A549 treated with RU486 at 1 μM for 4 hours (cell line): ENCODE measurements at places on chromosomes 12 and 14. TPM values are rescaled to one million over a fixed set of nuclear protein-coding genes. Genes with fewer than 3 reads are reported as not detected.

Gene ANKS1B
- total RNA-seq, result 0.13 to 0.73 TPM (median 0.46 TPM) in 5 replicates

Gene DIO3
- 0.12 TPM in 1 of 5 replicates, not detected in the others for total RNA-seq

Gene AKAP6
- 0.15 to 0.96 TPM (median 0.70 TPM) in 5 replicates for total RNA-seq

Gene TTC6
- 0.11 to 0.54 TPM (median 0.44 TPM) in 5 replicates for total RNA-seq

Gene CABP1
- total RNA-seq, result 0.15 to 0.23 TPM (median 0.21 TPM) in 3 of 5 replicates, not detected in the others

Gene NFE2
- total RNA-seq, result 0.07 to 0.32 TPM (median 0.13 TPM) in 3 of 5 replicates, not detected in the others

Gene KRR1
- total RNA-seq, result 59.5 to 98.4 TPM (median 63.3 TPM) in 5 replicates

Gene IAPP
- total RNA-seq, result not detected in 5 replicates

Gene SMCO3
- not detected in 5 replicates for total RNA-seq

Gene DNAI7
- 0.14 to 0.33 TPM (median 0.19 TPM) in 3 of 5 replicates, not detected in the others for total RNA-seq

Gene TMEM52B
- total RNA-seq, result 0.05 to 0.18 TPM (median 0.13 TPM) in 4 of 5 replicates, not detected in the other

Gene TPPP2
- total RNA-seq, result not detected in 5 replicates

Gene KRT75
- 0.11 to 0.35 TPM (median 0.24 TPM) in 5 replicates for total RNA-seq

Gene TRIM9
- 6.9 to 10.7 TPM (median 9.6 TPM) in 5 replicates for total RNA-seq

Gene TESPA1
- not detected in 5 replicates for total RNA-seq

Gene LRRC10
- total RNA-seq, result not detected in 5 replicates

Gene ABCC9
- total RNA-seq, result 0.02 TPM in 1 of 5 replicates, not detected in the others

Gene KLHL33
- total RNA-seq, result not detected in 5 replicates

Gene SLC17A8
- total RNA-seq, result 0.02 TPM in 1 of 5 replicates, not detected in the others

Gene CMA1
- not detected in 5 replicates for total RNA-seq

Gene BMP4
- total RNA-seq, result 1.5 to 3.3 TPM (median 2.1 TPM) in 5 replicates

Gene FOXA1
- 6.8 to 12.4 TPM (median 10.6 TPM) in 5 replicates for total RNA-seq

Gene B4GALNT3
- 0.43 to 1.0 TPM (median 0.64 TPM) in 5 replicates for total RNA-seq

Gene STX2
- total RNA-seq, result 15.3 to 25.0 TPM (median 22.5 TPM) in 5 replicates

Gene SRRM4
- total RNA-seq, result not detected in 5 replicates

Gene LMNTD1
- not detected in 5 replicates for total RNA-seq

Gene SLC6A15
- 1.9 to 4.3 TPM (median 3.8 TPM) in 5 replicates for total RNA-seq

Gene MIPOL1
- 2.2 to 4.4 TPM (median 2.9 TPM) in 5 replicates for total RNA-seq

Gene MAP4K5
- 23.3 to 48.0 TPM (median 40.3 TPM) in 5 replicates for total RNA-seq

Gene CLMN
- total RNA-seq, result 4.4 to 5.9 TPM (median 4.8 TPM) in 5 replicates

Gene PPM1H
- 6.9 to 8.8 TPM (median 7.2 TPM) in 5 replicates for total RNA-seq

Gene LBHD2
- 0.14 TPM in 1 of 5 replicates, not detected in the others for total RNA-seq

Gene ANO4
- 0.09 to 0.33 TPM (median 0.17 TPM) in 4 of 5 replicates, not detected in the other for total RNA-seq

Gene ART4
- total RNA-seq, result 0.16 TPM in 1 of 5 replicates, not detected in the others

Gene GNG2
- total RNA-seq, result 1.8 to 3.7 TPM (median 3.2 TPM) in 5 replicates

Gene PXN
- 153 to 186 TPM (median 160 TPM) in 5 replicates for total RNA-seq

Gene POTEG
- not detected in 5 replicates for total RNA-seq

Gene ADGRD1
- 0.18 to 0.66 TPM (median 0.47 TPM) in 5 replicates for total RNA-seq

Gene IRAK3
- 0.08 to 0.33 TPM (median 0.11 TPM) in 5 replicates for total RNA-seq

Gene BTBD6
- 26.6 to 42.6 TPM (median 39.6 TPM) in 5 replicates for total RNA-seq

Gene REM2
- 0.22 to 0.46 TPM (median 0.37 TPM) in 5 replicates for total RNA-seq

Gene ZBTB25
- 3.4 to 6.5 TPM (median 5.3 TPM) in 5 replicates for total RNA-seq

Gene SIX6
- total RNA-seq, result not detected in 5 replicates
